ENCODE measurements at places on chromosomes 1 and 21. TPM values are rescaled to one million over a fixed set of nuclear protein-coding genes. Genes with fewer than 3 reads are reported as not detected.
A peak's percentile ranks its signal among the peaks of the same experiment; 100 is the strongest.

- DNase-seq = no peak
Observed at GRCh38 chr1:51415963-51416362, 85.6 kb upstream of the TTC39A start.

DNA sequence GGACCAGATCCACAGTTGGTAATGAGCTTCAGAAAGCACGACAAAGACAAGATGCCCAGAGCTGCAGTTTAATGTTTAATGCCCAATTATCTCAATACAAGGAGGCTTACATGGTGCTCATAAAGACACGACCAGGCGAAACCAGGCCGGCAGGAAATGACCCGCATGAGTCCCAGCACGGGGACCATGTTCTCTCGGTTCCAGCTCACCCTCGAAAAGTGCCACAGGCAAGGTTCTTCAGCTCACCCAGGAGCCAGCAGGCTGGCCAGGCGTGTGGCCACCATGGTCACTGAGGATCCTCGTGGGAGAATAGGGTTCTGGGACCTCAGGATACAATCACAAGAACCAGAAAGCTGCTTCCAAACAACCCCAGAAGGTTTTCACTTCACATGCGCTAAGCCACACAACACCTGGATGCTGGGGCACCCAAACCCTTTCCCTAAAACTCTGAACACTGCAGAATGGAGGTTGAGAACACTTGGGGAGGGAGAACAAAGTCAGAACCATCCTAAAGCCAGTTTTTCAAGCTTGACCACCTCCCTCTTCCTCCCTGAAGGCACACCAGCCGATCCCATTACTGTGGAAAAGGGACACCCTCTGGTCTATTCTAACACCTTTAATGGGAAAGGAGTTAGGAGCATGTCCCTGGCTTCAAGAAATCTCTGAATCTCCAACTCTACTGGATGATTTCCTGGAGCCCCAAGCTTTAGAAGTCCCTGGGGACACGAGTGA is 22.6 kb upstream of the ASAP3 start:
- DNase-seq = no peak

DNA sequence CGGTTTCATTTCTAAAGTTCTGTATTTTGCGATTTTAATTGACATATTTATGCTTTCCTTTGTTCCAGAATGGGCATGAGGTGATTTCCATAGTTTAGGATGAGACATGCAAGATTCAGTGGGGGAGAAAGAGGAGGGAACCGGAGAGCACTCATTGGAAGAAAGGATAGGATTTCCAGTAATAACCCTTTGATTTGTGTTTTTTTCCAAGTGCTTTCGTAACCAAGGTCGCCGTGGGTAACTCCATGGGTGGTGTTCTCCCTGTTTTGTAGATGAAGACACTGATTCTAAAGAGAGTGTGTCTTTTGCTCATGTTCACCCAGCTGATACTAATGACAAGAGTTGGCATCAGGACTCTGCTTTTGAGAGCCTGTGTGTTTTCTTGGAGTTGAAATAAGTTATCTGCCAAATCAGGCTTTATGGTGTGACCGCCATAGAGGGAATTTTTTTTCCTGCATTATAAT is 170.1 kb downstream of the DHRS3 start:
- no peak for DNase-seq

- DNase-seq = no peak
Observed at GRCh38 chr1:18452550-18452949, 28.2 kb upstream of the KLHDC7A start.

- DNase-seq = no peak
Observed at GRCh38 chr1:193663965-193664364, 477.6 kb upstream of the B3GALT2 start.

DNA sequence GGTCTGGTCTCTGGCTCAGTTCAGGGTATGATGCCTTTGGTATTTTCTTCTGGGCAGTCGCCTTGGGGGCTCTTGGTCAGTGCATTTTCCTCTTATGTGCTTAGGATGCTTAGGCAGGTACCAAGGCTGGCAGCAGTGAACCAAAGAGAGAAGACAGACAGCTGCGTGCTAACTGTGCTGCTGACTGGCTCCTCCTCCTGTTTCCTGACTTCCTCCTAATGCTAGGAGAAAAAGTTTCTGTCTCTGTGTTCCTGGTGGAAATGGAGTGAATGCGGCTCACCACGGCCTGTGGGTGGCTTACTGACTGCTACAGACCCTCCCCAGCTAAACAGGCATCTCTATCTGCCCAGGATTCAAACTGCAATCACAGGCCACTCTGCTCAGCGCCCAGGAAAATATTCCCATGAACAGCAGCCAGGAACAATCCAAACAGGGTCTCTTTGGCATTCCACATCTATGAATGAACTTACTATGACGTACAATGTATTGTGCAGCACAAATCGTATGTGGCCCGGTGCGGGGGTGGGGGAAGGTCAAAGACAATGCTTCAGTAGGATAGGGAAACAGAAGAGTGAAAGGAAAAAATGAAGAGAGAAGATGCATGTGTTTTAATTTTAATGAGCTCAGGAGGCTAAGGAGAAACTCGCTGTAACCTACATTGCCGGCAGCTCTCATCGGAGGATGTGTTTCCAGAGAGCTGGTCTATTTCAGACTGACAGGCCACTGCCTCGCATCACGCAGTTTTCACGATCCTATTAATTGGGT is 2.8 kb downstream of the ABCG1 start:
- DNase-seq = no peak

- DNase-seq = no peak
Observed at GRCh38 chr1:95035536-95035935, 37.2 kb downstream of the ALG14 start.

DNA sequence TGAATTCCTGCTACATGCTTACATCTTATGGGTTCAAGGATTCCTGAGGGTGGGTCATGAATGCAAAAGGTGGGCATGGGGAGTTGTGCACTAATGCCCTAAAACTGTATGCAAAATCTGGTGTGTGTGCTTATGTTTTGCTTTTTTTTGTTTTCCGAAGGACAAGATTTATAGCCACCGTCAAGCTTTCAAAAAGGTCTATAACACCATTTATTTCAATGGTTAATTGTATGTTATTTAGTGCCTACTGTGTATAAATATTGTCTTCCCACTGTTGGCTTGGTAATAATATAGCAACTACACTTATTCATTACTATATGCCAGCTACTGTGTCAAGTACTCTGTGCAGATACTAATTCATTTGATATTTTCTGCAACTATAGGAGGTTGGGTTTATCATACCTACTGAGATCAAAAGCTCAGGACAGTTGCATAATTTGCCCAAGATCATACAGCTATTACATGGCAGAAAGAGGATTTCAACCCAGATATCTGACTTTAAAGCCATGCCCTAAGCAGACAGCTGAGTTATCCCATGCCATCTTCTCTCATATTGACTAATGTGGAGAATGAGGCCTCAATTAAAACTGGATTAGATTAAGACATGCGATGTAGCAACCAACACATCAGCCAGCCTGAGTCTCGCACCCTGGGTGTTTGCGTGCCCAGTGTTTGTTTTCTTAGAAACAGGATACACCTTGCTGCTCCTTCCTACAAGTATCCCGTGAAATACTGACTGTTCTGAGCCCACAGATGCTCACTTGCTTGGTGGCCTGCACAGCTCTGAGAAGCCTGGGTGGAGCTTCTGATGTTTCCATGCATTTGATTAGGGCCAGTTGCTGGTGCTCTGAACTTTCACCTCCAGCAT is 34.6 kb downstream of the GADD45A start:
- no peak for DNase-seq

GRCh38 chr1:57024428-57024827 is 58.6 kb upstream of the C8B start:
- no peak for DNase-seq

DNA sequence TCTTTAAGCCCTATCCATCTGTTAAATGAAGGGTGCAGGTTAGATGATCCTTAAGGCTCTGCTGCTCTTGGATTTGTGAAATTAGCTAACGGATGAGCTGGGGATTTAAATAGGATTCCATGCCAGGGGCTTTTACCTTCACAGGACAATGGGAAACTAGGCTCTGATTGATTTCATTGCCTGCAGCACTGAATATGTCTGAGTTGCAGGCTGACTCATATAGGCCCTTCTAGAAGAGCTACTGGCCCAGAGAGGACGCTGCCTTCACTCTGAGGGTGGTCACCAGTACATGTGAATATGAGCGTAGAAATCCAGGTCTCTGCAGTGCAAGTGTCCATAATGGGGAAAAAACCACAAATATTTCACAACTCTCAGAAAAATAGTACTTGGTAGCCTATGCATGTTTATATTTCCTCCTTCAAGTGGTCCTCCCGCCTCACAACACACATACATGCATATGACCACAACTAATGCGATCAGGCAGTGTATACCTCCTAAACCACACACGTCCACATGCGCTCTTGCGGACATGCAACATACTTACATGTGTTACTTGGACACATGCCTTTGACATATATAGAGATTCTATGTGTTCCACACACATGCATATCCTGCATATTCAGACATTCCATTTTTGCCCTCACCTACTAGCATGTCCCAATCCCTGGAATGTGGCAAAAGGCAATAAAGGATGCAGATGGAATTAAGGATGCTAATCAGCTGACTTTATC is 233.8 kb upstream of the JUN start:
- DNase-seq = no peak

GRCh38 chr1:89762779-89763648 is 57.8 kb upstream of the LRRC8D start:
- peak; percentile 96 for DNase-seq

DNA sequence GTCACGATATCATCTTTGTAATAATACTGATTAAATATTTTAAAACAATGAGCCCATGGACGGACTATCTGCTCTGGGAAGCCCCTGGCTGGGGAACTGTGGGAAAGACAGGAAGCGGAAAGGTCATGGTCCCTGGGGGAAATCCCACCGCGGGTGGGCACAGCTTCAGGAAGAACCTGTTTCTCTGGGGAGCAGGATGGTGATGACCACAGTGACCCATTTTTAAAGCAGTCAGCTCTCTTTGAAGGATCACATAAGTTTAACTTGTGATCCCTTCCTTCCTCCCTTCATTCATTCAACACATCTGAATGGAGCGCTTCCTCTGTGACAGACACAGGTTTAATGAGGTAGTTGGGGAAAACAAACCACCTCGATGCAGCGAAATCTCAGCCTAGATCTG is 73.0 kb downstream of the DHRS3 start:
- no peak for DNase-seq

- DNase-seq = no peak
Observed at GRCh38 chr1:110478886-110479285, 27.9 kb downstream of the PROK1 start.

DNA sequence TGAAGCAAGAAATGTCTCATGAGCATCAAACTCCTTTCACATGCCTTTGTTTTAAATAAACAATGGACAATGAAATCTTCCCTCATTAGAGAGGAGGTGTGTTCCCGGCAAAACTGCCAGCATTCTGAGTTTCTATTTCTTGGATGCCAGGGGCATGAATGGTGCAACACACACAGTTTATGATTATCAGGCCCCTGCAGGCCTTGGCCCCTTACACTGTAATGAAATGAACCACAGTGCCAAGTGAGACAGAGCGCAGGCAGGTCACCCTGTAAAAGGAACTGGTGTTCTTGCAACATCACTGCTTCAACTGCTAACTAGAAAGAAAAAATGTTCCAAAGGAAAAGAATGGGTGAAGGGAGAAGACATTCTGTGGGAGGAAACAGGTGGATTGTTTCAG is 3.8 kb upstream of the PIGC start:
- DNase-seq = peak; percentile 60

- DNase-seq = no peak
Observed at GRCh38 chr1:209937996-209938959, at the start of gene SYT14. Gene SYT14 (plus strand): TSS chr1:209938217. CDS start chr1:209938265, 48 bp downstream.

DNA sequence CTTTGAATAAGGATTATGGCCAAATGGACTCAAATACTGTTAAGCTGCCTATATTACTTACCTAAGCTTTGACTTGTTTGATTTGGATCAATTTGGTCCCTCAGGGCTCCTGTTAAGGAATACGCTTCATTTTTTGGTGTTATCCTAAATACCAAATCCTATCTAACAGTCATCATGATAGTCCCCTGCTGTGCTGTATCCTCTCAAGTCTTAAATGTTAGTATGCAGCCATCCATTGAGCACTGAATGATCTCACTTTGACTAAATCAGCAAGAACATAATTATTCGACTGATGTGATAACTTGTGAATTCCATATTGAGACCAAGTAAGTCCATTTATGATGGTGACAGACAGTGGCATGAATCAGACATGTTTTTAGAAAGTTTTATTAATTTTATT is 53.1 kb upstream of the ATF3 start:
- DNase-seq = no peak

GRCh38 chr1:176101951-176102642 is 105.0 kb downstream of the COP1 start:
- DNase-seq = no peak

DNA sequence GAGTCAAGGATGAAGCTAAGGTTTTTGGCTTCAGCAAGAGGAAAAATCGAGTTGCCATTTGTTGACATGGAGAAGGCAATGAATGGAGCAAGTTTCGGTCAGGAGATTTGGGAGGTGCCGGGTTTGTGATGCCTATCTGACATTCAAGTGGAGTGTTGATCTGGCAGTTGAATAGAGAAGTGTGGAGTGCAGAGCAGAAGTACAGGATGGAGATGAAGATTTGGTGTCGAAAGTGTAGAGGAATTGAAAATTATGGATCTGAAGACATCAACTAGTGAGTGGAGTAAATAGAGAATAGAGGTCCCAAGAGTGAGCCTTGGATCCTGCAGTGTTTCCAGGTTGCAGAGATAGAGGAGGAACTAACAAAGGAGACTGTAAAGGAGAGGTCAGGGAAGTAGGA is 25.9 kb downstream of the CITED4 start:
- no peak for DNase-seq

DNA sequence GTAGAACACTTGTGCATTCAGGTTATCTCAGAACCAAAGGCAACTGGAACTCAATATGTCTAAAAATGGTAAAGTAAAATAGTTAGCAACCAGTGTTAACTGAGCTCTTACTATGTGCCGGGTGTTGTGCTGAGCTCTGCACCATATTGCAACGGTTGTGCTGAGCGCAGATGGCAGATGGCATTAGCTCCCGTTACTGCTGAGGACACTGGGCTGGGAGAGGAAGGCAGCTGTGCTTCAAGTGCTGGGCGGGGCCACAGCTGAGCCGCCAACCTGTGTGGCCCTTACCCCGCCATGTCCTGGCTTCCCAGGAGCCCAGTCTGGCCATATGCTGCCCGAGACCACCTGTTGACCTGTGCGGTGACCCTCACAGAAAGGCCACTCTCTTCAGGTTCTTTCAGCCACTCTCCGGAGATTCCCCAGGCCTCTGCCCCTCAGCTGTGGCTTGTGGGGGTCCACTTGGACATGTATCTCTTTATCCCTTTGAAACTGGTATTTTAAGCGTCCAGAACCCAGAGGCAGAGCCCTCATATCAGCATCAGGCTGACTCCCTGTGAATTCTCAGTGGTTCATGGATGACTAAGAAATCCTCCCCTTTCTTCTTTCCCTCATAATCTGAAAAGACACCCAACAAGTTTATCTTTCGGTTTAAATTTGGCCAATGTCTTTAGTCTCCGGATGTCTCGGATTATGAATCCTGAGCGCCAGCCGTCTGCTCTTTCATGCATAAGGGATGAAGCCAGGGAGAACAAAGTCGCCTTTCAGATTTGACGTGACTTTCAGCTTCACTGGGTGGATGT is 26.4 kb downstream of the LDLRAP1 start:
- no peak for DNase-seq

The SLC35F3 gene
- 0.34 TPM for total RNA-seq

The NUP210L gene
- not detected for total RNA-seq

The TMIGD3 gene
- total RNA-seq = 2.5 TPM

The NBPF6 gene
- total RNA-seq = not detected

The BRINP2 gene
- 0.42 TPM for total RNA-seq

The RHCE gene
- not detected for total RNA-seq

The KRTAP12-4 gene
- total RNA-seq = not detected

All from esophagus muscularis mucosa (tissue), 4 donors.